ENCODE measurements at places on chromosomes 6 and 20.

- no peak for DNase-seq
Observed at GRCh38 chr6:31877651-31878161, 1.1 kb downstream of the SLC44A4 start.

DNA sequence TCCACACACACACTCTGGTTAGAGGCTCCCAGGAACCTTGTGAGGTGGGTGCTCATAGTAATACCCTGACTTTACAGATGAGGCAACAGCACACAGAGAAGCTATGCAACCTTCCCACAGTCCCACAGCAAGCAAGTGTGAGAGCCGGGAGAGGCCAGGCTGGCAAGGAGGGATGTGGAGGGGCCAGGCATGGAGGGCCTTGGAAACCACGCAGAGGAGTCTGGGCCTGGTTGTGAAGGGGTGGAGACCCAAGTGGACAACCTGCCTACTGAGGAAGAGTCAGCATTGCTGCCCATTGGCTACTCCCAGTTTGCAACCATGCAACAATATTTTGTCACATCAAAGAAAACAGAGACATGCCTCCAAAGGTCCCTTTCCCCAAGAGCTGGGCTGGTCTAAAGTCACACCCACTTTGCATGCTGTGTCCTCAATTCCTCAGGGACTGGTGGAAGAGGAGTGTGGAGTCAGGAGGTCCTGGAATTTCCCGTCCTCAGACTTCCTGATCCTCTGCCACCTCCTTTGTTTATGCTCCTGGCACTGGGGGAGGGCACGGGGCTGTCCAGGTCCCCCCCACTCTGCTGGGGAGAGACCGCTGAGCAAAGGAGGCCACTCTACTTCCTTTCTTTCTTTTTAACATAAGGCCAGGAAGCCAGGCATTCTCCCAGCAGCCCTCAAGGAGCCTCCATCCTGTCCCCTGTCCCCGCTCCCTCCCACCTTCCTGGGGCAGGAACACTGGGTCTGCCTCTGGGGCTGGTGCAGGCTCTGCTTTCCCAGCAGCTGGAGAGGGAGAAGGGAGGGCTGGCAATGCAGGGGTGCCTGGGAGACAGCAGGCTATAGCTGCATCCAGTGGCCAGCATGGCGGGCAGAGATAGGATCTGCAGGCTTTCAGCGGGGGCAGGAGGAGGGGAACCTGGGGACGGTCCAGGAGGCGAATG is 68.3 kb downstream of the NOL4L start:
- DNase-seq = no peak

GRCh38 chr6:93293460-93293859 is 125.9 kb downstream of the EPHA7 start:
- DNase-seq = no peak

GRCh38 chr20:53080969-53081871 is 109.1 kb downstream of the TSHZ2 start:
- DNase-seq = no peak

DNA sequence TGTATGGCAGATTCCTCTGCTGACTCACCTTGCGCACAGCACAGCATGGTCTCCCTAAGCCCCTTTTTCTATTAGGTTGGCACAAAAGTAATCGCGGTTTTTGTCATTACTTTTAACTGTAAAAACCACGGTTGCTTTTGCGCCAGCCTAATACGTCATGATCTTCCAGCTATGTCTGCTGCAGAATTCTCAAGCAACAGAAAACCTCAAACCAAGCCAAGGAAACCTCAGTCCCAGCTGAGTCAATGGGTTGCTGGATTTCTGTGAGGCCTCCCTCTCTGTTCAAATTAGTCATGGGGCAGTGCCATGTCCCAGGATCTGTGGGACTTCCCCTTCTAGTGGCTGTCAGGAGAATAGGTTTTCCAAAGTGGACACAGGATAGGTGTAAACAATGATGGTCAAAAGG is 15.7 kb upstream of the ENPP1 start:
- no peak for DNase-seq
